Stimulated activated CD4-positive, alpha-beta T cell treated with anti-CD3 and anti-CD28 coated beads, TNF-alpha, amount 100 ng/mL, for 4 hours (primary cell): ENCODE measurements at places on chromosomes 2 and 18.

- DNase-seq = no peak
These were observed 315.6 kb downstream of the RDH14 start for GRCh38 chr2:18244845-18245244.

GRCh38 chr2:176085120-176085788 is 1.5 kb upstream of the EVX2 start:
- no peak for DNase-seq

DNA sequence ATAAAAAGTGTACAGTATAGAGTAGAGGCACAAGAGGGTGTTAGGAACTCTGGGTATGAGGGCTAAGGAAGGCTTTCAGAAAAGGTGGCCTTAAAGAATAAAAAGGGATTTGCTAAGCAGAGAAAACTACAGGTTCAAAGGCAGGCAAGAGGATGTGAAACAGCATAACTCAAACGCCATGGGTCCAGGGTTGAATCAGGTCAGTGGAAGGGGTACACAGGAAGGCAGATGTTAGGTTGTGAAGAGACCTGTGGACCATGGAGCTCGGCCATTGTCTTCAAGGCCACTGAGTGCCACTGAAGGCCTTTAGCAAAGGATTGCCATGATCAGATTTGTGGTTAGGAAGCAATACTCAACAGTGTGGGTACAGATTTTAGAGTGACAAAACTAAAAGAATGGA is 108.2 kb upstream of the FAM98A start:
- no peak for DNase-seq

GRCh38 chr2:129059476-129059875 is 740.8 kb upstream of the HS6ST1 start:
- DNase-seq = no peak
